ENCODE measurements at places on chromosomes 11 and 22. TPM values are rescaled to one million over a fixed set of nuclear protein-coding genes. Genes with fewer than 3 reads are reported as not detected.

- DNase-seq: no peak
Observed at GRCh38 chr11:57353852-57354251, 15.7 kb downstream of the P2RX3 start.

Gene MFNG
- 148 TPM for total RNA-seq

DNA sequence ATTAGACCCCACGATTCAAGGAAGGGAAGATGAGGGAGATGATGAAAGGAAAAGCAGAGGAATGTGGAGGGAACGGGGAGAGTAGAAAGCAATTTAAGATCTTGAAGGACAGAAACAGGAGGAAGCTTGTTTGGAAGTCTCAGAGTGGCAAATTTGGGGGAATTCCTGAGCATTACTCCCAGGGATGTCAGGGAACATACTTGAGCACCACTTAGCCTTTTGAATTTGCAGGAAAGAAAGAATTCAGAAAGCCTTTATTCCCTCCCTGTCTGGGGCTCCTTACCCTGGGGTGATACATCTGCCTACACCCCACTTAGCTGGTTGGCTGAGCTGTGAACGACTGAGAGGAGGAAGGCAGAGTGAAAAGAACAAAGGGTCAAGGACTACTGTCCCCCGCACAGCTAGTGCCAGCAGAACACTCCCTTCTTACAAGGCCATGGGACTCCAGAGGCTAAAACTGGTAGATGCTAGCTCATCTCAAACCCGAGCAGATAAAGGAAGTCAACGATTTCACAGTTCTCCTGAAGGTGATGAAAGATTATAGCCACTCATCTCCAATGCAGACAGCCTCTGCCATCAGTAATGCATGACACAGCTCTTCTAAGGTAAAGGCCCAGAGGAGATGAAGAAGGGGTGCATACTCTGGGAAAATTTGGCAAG is 84.0 kb upstream of the AKIP1 start:
- no peak for DNase-seq

GRCh38 chr11:95884376-95884775 is 39.5 kb downstream of the MTMR2 start:
- DNase-seq: no peak

DNA sequence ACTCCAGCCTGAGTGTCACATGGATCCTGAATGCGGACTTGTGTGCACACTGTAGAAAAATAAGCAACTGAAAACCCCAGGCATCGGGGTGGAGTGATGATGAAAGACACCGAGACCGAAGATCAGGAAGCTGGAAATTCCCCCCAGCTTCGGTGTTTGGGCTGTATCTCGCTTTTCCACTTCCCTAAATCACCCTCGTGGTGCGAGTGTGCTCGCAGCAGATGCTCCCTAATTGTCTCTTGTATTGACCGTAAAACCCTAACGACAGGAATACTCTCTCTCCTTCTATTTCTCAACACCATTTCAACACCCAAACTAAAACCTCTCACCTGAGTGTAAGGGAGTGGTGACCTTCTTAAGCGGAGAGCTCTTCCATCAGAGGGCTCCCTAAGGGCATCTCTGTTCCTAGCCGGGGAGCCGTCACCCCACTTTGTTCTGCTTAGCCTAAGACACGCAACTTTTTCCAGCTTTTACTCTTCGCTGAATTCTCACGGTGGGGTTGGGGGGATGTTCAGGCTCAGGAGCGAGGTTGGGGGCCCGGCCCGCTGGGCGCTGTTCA is 635 bp upstream of the GRK3 start:
- no peak for DNase-seq

Data from CD4-positive, CD25-positive, alpha-beta regulatory T cell (primary cell).